CD4-positive, alpha-beta T cell treated with Interferon gamma for 1 hour (primary cell): ENCODE measurements at places on chromosomes 11 and 22.
A peak's percentile ranks its signal among the peaks of the same experiment; 100 is the strongest.

GRCh38 chr11:611001-611996 is 4.5 kb downstream of the IRF7 start:
- DNase-seq: no peak

- DNase-seq: no peak
These were observed 328.1 kb downstream of the CASP12 start for GRCh38 chr11:104570078-104570701.

DNA sequence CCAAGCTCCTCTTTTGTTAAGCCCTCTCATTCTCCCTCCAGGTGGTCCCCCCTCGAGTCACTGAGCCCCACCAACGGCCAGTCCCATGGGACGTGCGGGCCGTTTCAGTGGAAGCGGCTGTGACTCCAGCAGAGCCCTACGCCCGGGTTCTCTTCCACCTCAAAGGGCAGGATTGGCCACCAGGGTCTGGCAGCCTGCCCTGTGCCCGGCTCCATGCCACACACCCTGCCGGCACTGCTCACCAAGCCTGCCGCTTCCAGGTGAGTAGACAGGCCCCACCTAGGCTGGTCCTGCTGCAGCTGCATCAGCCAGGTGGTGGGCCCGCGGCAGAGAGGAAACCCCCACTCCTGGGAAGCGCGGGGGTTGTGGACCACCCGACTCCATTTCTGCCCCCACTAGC is 3.3 kb downstream of the TMEM132A start:
- DNase-seq: no peak

- DNase-seq: no peak
These were observed 93.0 kb downstream of the APIP start for GRCh38 chr11:34823197-34823596.

DNA sequence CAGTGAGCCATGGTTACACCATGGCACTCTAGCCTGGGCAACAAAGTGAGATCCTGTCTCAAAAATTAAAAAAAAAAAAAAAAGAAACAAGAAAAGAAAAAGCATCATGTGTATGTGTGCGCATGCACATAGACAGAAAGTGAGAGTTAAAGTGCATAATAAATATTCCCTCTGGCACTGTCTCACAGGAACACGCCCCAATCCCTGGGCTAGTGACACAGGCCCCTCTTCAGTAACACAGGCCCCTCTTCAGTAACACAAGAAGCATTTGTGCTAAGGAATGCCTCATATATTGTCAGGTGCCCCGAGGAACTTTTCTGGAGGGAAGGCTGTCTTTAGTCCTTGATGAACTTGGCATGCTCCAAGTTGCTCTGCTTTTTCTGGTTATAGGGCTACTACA is 57.5 kb downstream of the RPL27A start:
- DNase-seq: no peak

DNA sequence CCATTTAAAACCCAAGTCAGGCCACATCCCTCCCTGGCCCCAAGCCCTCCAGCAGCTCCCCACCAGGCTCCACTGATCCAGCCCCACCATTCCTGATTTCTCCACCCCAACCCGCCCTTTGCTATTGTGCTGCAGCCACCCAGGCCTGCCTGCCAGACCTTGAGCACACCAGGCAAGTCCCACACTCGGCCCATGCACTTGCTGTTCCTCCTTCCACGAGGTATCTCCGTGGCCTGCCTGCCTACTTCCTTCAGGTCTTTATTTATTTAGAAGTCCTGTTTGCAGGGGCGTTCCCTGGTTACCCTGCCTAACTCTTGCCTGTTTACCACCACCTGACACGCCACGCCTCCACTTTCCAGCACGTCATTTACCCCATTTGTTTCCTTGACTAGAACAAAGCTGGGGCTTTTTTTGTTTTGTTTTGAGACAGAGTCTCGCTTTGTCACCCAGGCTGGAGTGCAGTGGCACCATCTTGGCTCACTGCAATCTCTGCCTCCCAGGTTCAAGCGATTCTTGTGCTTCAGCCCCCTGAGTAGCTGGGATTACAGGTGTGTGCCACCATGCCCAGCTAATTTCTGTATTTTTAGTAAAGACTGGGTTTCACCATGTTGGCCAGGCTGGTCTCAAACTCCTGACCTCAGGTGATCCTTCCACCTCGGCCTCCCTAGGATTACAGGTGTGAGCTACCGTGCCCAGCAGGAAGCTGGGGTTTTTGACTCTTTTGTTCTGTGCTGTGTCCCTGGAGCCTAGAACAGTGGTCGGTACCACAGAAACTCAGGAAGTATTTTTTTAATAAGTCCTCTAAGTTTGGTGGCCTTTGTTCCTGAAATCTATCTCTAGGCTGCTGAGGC is 6.7 kb downstream of the CENPM start:
- peak; percentile 98 for DNase-seq

DNA sequence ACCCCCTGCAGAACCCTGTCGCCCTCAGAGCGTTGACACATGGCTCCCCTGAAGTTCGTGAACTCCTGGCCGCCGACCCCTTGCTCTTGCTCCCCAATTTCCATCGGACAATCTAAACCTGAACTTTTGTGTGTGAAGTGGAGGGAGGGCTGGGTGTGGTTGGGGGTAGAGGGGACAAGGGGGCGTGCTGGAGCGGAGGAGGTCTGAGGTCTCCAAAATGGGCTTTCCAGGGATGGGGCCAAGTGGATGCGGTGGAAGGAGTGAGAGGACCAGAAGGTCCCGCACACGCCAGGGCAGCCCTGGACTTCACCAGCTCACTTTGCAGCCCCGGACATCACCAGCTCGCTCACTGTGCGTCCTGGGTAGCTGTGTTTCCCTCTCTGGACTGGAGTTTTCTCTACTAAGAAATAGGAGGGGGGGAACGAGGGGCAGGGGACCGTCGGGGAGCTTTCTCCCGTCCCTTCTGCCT is 18.6 kb downstream of the CREB3L1 start:
- no peak for DNase-seq

GRCh38 chr11:109508943-109509342 is 87.0 kb downstream of the C11orf87 start:
- DNase-seq: no peak

DNA sequence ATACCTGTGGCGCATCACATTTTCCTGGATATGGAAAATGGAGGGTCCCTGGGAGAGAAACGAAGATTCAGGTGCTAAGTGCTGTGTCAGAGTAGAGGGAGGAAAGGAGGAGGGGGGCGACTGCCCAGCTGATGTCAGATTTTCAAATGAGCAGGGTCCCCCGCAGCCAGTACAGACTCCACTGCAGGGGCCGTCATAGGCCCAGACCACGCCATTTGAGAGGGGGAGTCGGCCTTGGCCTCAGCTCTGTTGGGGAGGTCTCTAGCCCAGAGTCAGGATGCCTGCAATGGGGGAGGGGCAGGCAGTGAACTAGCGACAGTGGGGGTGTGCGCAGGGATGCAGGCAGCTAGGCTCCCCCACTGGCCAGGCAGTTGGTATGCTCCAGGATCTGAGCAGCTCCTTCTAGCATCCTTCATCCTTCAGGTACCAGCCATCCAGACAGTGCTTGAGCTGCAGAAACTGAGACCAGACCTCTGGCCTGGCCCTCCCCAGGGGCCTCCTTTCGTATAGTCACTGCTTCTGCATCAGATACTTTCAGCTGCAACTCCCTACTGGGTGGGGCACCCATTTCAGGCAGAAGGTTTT is at the start of the genes BSCL2 and GNG3:
Gene BSCL2 (minus strand): TSS at position 148 of the 585 bp plus-strand sequence. CDS start 229 bp downstream, outside the sequence.
Gene GNG3 (plus strand): TSS at position 400 of the 585 bp plus-strand sequence. CDS start 620 bp downstream, outside the sequence.
- DNase-seq: no peak

DNA sequence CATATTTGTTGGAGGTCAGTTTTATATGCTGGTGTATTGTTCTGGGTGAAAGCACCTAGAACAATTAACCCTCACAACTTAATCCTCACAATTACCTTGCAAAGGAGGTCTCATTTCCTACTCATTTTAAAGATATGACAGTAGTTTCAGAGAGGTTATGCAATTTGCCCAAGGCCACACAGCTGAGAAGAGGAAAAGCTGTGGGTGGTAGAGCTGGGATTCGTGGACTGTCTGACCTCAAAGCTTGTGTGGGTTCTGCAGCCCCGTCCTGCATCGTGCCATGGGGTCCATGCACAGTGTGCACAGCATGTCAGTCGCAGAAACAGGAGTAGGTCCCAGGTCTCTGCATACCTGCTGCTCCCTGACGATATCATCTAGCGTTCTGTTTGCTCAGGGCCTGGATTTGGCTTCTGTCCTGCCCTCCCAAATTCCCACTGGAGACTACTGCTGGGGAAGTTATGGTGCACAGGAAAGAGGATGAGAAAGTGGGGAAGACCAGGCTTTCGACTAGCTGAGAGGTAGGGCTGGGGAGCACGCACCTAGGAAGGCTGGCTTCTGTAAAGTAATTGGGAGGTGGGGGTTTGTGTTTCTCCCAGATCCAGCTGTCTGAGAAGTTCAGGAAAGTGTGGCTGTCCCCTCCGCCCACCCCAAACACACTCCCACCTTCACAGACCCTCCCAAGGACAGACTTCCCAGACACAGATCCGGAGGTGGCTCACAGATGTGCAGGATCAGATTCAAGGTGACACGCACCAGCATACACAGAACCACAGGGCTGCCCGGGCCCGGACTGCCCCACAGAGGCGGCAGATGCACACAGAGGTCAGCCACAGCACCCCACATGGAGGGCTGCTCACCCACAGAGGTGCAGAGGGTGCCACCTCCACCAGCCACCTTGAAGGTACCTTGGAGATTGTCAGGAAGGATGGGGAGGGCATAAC is 2.0 kb downstream of the BACE1 start:
- DNase-seq: no peak

DNA sequence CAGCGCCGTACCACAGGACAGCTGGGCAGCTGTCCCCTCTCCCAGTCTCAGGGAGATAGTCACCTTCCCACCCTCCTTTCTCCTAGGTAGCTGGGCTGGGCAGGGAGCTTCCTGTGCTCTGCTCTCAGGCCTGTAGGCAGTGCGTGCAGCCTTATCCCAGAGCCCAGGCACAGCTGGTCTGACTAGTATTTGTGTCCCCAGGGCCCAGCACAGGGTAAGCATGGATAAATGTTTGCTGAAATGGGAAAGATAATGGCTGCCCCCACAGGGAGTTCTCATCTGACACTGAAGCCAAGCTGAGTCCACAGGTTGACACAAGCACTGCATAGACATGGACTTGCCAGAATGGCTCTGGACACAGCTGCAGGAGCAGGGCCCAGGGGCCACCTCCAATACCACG is 9.8 kb downstream of the SLC15A3 start:
- no peak for DNase-seq

DNA sequence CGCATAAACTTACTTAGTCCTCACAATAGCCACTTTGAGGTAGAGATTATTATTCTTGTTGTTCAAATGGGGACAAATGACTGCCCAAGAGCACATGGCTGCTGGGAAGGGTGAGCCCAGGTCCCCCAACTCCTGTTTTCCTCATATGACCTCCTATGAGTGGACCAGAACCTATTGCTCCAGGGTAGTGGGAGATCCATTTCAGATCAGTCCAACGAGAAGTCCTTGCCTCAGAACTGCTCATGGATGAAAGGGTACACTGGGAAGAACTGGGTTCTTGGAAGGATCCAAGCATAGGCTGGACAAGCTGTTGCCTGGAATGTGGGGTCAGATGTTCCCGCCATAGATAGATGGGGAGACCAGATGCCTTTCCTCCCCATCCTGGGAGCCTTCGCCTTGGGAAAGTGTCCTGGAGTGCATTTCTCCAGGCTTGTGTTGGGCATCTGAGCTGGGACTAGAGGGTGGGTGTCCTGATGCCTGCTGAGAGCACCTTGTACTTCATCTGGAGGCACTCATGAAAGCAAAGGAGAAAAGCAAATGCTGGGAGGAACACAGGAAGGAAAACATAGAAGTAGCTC is 146.3 kb upstream of the B3GAT1 start:
- DNase-seq: no peak

GRCh38 chr11:119533921-119534736 is 111.2 kb upstream of the THY1 start:
- peak; percentile 40 for DNase-seq

GRCh38 chr11:7143908-7144307 is 55.1 kb downstream of the RBMXL2 start:
- DNase-seq: no peak

DNA sequence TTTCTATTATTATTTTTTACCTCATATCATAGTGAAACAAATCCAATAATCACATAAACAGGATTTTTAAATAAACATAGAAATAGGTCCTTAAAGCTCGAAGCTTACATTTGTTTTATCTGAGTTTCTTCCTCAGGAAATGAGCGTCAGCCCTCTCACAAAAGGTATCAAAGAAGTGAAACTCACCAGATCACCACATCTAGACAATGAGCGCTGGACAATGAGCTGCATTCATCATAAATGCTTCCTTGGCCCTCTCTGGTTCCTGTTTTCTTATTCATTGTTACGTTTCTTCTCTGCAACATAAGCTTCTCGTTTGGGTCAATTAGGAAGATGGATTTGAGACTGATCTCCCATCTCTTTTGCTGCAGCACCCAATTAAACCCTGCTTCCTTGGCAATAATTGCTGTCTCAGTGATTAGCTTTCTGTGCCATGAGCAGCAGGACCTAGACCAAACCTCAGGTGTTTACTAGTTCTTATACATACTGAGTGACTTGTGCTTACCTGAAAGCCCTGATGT is 649.9 kb upstream of the LUZP2 start:
- DNase-seq: no peak

DNA sequence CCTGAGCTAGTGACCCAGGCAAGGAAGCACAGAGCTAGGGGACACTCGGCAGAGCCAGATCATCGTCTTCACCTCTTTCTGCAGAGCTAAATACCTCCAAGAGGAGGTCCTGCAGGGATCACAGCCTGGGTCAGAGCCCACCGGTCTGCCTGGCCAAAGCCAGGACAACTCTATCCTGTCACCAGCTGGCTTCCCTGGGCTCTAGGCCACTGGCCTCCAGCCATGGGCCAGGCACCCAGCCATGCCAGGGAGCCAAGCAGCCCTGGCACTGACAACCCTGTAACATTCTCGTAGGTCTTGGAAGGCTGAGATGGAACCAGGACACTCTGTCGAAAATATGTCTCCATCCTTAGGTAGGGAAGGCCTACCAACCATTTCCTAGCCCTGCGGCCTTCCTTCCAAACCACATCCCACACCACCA is 270.1 kb downstream of the BUD13 start:
- no peak for DNase-seq

- DNase-seq: no peak
These were observed 60.2 kb upstream of the PDE3B start for GRCh38 chr11:14583252-14584034.

DNA sequence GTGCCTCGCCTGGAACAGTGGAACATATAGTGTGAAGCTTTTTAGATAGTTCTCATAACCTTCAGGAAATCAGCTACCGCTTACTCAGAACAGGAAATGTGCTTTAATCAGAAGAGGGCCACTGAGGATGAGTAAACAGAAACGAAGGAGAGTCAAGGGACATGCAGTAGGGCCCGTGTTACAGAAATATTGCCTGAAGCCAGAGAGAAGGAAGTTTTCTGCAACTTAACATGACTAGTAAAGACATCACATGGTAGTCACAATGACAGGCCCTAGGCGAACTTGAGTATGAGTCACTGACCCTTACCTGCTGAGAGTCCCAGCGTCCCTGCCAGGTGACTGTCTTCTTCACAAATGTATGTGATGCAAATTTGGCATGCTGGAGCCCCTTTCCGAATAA is 39.4 kb downstream of the CARD18 start:
- no peak for DNase-seq

GRCh38 chr11:21110415-21110814 is 441.0 kb downstream of the NELL1 start:
- no peak for DNase-seq

- DNase-seq: no peak
These were observed 58.1 kb downstream of the AMBRA1 start for GRCh38 chr11:46535688-46536087.

- no peak for DNase-seq
These were observed 146.5 kb downstream of the ELP4 start for GRCh38 chr11:31656051-31656450.

GRCh38 chr22:20013382-20013871 is 3.2 kb downstream of the ARVCF start:
- DNase-seq: peak; percentile 46

- no peak for DNase-seq
These were observed 236.3 kb downstream of the KIRREL3 start for GRCh38 chr11:126764231-126764630.

- DNase-seq: no peak
These were observed 4.4 kb downstream of the ABCG4 start for GRCh38 chr11:119153049-119153818.
